ENCODE measurements at places on chromosomes 12 and 14.

- DNase-seq, result no peak
- no peaks in the 10 kb centered on the region for H3K36me3 ChIP-seq
- H3K27ac ChIP-seq, result no peak overlapping the region
Observed at GRCh38 chr12:75996861-75997447, 34.6 kb downstream of the PHLDA1 start.

GRCh38 chr14:38951451-38951850, 151.6 kb downstream of the SEC23A start:
- peaks cover 9% of the 10 kb centered on the region for H3K27me3 ChIP-seq
- H3K4me1 ChIP-seq, result no peaks in the 10 kb centered on the region
- H3K36me3 ChIP-seq, result no peaks in the 10 kb centered on the region
- H3K4me3 ChIP-seq, result no peak overlapping the region
- no peak for DNase-seq

- H3K4me3 ChIP-seq, result peak overlapping the region; percentile 69
- peaks cover 6% of the 10 kb centered on the region for H3K4me1 ChIP-seq
- H3K27me3 ChIP-seq, result no peaks in the 10 kb centered on the region
- H3K36me3 ChIP-seq, result peaks cover 7% of the 10 kb centered on the region
- no peak for DNase-seq
Observed at GRCh38 chr12:123150275-123150743, 581 bp downstream of the PITPNM2 start.

DNA sequence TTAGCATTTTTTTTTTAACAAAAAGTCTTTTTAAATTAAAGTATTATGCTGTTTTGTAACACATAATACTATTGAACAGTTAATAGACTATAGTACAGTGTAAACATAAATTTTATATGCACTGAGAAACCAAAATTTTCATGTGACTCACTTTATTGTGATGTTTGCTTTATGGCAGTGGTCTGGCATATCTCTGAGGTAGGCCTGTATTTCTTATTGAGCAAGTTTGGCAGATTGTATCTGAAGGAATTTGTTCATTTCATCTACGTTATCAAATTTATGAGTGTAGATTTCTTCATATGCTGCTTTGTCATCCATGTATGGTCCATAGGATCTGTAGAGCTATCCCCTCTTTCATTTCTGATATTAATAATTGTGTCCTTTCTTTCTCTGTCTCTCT, 78.8 kb upstream of the PDE3A start:
- DNase-seq, result no peak
- H3K36me3 ChIP-seq, result no peaks in the 10 kb centered on the region
- no peak overlapping the region for H3K4me3 ChIP-seq
- no peak overlapping the region for H3K27ac ChIP-seq
- H3K4me1 ChIP-seq, result no peaks in the 10 kb centered on the region

- H3K4me3 ChIP-seq, result no peak overlapping the region
- peaks cover 19% of the 10 kb centered on the region for H3K4me1 ChIP-seq
- no peaks in the 10 kb centered on the region for H3K27me3 ChIP-seq
- H3K27ac ChIP-seq, result peak overlapping the region; percentile 77
Observed at GRCh38 chr12:47373554-47374150, 293.9 kb upstream of the AMIGO2 start.

DNA sequence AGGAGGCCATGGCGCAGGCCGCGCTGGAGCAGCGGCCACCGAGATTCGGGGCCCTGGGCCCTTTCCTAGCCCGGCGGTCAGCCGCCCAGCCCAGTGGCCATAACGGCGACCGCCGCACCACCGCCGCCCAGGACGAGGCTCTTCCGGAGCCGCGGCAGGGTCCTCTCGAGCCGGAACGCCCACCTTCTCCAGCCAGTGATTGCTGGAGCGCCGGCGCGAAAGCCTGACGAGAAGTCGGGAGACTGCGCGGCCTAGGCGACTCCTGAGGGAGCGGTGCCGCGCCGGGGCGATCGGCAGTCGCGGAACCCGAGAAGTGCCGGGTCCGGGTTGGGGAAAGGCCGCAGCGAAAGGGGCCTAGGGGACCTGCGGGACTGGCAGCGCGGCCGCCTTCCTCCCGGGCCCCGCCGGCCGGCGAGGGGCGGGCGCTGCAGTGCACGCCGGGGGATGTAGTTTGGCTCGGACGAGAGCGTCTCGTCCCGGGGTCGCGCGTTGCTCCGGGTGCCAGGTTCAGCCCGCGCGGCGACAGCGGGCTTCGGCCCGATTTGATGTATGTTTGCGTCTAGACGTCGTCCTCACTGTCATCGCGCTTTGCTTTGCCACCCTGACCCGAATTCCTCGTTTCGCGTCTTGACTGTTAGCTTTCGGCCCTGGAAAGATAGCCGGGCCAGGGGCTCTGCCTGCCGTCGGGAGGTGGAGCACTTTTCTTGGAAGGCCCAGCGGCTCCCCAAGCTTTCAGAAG, at the start of gene VTI1B:
VTI1B (minus strand) TSS at position 153 of the 739 bp plus-strand sequence; CDS start at position 10, 143 bp downstream.
- DNase-seq, result peak; percentile 71
- H3K36me3 ChIP-seq, result peaks cover 15% of the 10 kb centered on the region
- H3K4me1 ChIP-seq, result peaks cover 41% of the 10 kb centered on the region
- no peaks in the 10 kb centered on the region for H3K27me3 ChIP-seq
- peak within 1 kb of the TSS; percentile 29 for H3K27ac ChIP-seq

GRCh38 chr12:49887536-49888401, 15.9 kb downstream of the FAIM2 start:
- H3K36me3 ChIP-seq, result peaks cover 1% of the 10 kb centered on the region
- peaks cover 56% of the 10 kb centered on the region for H3K27me3 ChIP-seq
- no peak for DNase-seq
- no peak overlapping the region for H3K27ac ChIP-seq
- H3K4me1 ChIP-seq, result peaks cover 7% of the 10 kb centered on the region
- no peak overlapping the region for H3K4me3 ChIP-seq

DNA sequence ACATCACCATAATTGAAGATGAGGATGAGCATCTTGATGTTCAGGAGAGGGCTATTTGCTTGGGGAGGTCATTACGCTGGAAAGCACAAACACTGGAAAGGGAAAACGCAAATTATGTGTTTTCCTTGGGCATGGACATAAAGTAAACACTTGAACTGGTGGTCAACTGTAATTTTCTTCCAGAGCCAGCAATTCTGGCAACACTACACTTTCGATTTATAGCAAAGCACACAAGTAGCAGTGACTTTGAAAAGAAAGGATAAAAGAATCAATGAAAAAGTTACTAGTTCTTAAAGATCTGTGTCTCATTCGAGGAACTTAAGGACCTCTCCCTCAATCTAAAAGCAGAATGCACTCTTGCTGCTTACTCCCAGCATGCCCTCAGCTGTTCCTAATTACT, 2.2 kb downstream of the CLEC14A start:
- H3K4me1 ChIP-seq, result no peaks in the 10 kb centered on the region
- H3K27me3 ChIP-seq, result peaks cover 41% of the 10 kb centered on the region
- peaks cover 2% of the 10 kb centered on the region for H3K36me3 ChIP-seq
